AG09319 (cell line): ENCODE measurements at places on chromosomes 11 and 22.

- DNase-seq: no peak
These were observed 189.3 kb downstream of the MIAT start for GRCh38 chr22:26846645-26847044.

- DNase-seq: no peak
These were observed 15.7 kb upstream of the SCGB1A1 start for GRCh38 chr11:62402960-62403730.

GRCh38 chr11:66203847-66204246 is 64.6 kb upstream of the RAB1B start:
- DNase-seq: no peak

DNA sequence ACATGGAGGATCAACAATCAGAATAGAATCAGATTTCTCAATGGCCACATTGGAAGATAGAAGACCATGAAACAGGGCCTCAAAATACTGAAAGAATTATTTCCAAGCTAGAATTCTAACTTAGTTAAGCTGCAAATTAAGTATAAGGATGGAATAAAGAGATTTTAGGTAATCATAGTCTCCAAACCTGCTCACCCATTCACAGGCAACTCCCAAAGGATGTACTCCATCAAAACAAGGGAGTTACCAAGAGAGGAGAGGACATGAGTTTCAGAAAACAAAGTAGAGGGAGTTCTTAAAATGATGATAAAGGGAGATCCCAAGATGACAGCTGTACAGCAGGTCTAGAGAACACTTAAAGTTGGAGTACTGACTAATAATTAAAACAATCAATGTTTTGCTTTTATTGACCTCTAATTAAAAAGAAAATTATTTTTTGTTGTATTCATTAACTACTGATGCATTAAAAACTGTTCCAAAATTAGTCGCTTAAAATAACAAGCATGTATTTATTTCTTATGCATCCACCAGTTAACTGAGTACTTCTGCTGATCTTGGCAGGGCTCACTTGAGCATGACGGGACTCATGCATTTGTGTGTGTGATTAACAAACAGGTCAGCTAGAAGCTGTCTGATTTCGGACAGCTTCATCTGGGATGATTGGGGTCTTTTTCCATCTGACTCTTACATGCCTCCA is 95.6 kb downstream of the CD44 start:
- DNase-seq: no peak

- no peak for DNase-seq
These were observed 202.9 kb downstream of the FAM76B start for GRCh38 chr11:95586661-95587060.

- no peak for DNase-seq
These were observed 475.1 kb upstream of the LARGE1 start for GRCh38 chr22:34395370-34395769.

DNA sequence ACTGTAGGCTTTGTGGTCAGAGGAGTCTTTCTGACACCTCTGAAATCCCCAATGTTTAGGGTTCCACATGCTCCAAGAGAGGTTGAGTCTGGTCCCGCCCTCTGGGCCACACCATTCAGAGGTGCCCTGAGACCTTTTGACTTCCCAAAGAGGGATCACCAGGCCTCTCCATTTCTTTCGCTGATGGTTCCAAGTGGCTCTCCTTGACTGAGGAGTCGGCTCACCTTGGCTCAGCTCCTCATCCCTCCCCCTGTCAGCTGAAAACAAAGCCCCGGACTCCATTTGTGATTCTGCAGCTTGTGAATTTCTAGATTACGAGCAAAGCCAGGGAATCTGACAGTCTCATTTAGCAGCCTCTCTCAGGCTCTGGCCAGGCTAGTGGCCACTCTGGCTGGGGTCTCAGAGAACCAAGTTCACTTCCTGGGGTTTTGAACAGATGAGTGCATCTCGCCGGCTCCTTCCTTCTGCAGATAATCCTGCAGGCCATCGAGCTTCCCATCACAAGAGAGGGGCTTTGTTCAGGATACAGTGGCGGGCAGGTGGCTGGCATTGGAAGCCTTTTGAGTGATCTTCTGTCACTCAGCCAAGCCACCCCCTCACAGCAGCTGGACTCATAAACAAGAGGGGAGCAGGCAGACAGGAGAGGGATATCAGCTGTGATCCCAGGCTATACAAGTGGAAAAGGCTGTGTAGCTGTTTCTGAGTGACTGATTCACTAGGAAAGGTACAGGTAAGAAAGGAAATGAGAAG is 102.9 kb downstream of the TRIM29 start:
- DNase-seq: no peak

GRCh38 chr22:28365371-28365770 is 314.3 kb downstream of the TTC28 start:
- DNase-seq: no peak

- DNase-seq: no peak
These were observed 33.5 kb upstream of the BAIAP2L2 start for GRCh38 chr22:38144025-38144405.

DNA sequence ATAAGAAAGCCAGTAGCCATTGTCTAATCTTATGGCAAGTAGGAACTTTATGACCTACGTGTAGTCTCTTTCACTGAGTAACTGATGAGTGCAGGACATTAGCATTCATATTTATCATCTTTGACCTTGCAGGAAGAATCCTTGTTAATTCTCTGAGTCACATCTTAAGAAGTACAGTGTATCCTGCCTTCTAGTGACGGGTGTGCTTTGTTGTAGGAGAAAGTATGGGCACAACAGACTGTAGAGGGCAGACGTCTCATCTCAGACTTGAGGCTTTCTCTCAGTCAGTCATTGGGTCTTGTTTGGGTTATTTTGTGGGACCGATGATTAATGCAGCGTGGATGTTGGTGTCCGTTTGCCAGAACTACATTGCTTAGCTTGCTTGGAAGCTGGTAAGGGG is 6.8 kb downstream of the RNF214 start:
- DNase-seq: peak; percentile 63

DNA sequence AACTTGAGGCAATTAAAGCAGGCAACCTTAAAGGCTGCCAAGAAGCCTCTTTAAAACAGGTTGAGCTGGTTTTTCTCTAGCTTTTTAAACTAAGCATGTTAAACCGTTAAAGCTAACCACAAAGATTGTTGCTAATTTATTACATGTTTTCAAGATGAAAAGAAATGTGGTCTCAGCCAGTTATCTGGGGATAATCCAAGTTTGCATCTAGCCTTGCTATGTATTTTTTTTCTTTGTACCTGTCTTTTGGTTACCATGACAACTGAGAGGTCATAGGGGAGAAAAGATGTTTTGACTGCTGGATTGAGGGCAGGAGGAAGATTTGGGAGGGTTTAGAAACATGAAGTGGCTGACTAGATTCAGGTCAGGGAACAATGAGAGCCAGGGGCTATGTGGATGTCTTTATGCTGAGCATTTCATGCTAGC is 19.2 kb upstream of the PGM2L1 start:
- no peak for DNase-seq

GRCh38 chr22:41813726-41814410 is 13.4 kb downstream of the CCDC134 start:
- no peak for DNase-seq

- peak; percentile 34 for DNase-seq
These were observed 22.6 kb downstream of the APLNR start for GRCh38 chr11:57214494-57214893.

- DNase-seq: peak; percentile 71
These were observed 59.2 kb downstream of the MED15 start for GRCh38 chr22:20566420-20567260.

DNA sequence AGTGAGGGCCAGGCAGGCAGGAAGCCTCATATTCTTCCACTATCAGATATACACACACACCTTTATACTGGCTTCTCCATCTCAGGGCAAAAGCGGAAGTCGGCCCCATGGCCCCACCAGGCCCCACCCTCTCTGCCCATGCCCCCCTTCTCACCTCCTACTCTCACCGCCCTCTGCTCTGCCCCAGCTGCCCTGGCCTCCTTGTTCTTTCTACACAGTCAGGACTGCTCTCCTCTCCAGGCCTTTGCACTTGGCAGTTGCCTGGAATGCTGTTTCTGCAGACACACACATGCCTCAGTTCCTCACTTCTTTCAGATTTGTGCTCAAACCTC is 25.3 kb downstream of the OTOG start:
- DNase-seq: no peak

DNA sequence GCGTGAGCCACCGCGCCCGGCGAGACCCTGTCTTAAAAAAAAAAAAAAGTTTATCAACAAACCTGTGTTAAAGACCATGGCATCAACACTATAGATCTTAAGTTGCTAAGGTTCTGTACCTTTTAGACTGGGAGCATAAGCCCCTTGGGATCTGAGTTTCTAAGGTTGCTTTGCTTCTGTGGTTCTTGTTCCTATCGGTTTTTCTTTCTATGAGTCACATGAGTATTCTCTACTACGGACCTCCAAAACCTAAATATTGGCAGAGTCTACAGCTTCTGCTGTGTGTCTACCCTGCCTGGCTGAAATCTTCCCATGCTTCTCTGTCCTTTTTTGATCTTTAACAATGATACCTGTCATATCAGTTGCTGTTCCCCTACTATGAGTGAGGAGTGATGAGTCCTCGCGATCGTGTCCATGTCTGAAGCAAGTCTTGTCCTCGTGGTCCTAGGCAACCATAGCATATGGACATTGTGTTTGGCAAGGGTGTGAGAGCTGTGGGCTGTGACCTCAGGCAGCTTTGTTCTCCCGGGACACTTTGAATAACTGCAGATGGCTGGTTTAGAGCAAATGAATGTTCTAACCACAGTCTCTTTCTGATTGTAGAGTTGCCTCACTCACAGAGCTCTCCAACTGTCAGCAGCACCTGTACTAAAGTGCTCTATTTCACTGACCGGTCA is 9.0 kb upstream of the DLAT start:
- DNase-seq: peak; percentile 7

GRCh38 chr22:50243685-50244419 is 971 bp downstream of the TUBGCP6 start:
- no peak for DNase-seq

- DNase-seq: no peak
These were observed 37.0 kb upstream of the PAK1 start for GRCh38 chr11:77510851-77511250.

DNA sequence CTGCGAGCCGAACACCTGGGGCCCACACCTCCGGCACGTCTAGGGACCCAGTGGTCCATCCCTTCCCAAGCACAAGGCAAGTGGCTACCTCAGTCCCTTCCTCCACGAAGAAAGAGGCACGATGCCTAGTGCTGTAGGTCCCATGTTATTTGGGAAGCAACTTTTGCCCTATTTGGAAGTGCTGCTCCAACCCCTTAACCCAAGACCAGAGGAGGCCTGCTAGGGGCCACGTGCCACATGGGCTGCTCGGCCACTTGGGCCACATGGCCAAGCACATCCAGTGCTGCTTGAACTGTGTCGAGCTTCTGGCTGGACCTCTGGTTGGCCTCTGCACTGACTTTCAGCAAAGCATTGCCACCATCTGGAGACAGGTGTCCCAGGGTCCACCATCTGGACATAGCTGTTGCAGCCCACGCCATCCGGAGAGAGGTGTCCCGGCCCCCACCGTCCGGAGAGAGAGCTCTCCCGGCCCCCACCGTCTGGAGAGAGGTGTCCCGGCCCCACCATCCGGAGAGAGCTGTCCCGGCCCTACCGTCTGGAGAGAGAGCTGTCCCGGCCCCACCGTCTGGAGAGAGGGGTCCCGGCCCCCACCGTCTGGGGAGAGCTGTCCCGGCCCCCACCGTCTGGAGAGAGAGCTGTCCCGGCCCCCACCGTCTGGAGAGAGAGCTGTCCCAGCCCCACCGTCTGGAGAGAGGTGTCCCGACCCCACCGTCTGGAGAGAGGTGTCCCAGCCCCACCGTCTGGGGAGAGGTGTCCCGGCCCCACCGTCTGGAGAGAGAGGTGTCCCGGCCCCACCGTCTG is 6.5 kb upstream of the B4GALNT4 start:
- no peak for DNase-seq

DNA sequence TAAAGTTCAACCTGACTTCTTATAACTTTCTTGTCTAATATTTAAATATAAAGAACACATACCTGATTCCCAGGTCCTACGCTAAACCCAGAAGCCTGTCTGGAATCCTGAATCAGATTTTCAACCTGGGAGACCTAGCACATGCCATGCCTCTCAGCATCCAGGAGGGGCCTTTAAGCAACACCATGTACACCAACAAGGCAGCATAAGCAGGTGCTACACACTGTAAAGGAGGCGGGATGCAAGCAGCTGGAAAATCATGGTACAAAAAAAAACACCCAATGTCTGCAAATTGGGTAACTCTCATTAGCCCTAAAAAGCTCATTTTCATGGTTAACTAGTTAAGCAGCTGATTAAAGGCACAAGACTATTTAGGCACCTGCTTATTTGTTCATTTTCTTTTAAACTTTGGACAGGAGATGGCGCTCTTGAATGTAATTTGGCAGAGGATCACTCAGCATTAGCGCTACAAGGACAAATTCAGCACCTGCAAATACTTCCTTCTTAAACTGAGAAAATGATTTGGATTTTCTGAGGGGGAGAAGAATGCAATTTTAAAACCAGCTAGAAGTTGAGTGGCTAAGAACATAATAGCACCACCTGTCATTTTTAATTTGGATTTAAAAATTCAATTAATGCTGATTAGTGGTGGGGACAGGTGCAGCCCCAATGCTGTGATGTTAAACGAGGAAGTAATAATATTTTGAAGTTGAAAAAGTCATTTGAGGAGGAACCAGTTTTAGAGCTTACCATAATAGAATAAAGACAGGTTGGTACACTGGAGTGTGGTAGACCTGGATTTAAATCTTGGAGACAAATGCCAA is 104.0 kb downstream of the FAR1 start:
- DNase-seq: peak; percentile 24

DNA sequence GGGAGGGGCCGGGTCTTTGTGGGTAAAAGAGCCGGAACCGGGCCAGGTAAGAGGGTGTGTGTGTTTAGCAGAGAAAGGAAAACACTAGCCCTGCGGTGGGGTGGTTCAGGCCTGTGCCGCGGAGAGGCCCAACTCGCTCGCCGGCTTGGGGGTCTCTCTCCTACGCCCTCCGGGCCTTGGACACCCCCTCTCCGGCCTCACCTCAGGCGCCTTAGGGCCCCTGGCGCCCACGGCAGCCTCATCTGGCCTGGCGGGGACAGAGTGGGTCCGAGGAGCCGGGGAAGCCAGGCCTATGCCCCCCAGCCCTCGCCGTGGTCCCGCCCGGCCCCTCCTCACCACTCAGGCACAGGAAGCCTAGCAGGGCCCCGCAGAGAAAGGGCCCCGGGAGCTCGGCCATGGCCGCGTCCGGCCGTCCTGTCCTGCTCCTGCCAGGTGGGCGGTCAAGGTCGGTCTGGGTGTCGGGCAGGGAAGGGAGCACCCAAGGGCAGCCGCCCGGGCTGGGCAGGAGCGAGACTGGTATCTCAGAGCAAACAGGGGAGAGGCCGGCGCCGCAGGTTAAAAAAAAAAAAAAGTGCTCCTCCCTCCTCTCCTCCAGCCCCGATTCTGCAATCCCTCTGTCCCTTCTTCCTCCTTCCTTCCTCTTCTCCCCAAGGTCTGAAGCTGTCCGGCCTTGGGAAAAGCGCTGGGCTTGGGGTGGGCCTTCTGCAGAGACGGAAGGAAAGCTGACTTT is at the start of gene VSIG2:
TSS of gene VSIG2 (minus strand) at position 515 of the 730 bp plus-strand sequence. CDS start at position 397, 118 bp downstream.
- DNase-seq: no peak

- DNase-seq: peak; percentile 82
These were observed 4.4 kb upstream of the MMP1 start for GRCh38 chr11:102802341-102802740.

- DNase-seq: no peak
These were observed 6.9 kb upstream of the NEAT1 start for GRCh38 chr11:65415499-65416340.
